ENCODE measurements at places on chromosomes 4 and X.

GRCh38 chrX:41397219-41397618 lies 49.9 kb upstream of the NYX start:
- no peak for DNase-seq

DNA sequence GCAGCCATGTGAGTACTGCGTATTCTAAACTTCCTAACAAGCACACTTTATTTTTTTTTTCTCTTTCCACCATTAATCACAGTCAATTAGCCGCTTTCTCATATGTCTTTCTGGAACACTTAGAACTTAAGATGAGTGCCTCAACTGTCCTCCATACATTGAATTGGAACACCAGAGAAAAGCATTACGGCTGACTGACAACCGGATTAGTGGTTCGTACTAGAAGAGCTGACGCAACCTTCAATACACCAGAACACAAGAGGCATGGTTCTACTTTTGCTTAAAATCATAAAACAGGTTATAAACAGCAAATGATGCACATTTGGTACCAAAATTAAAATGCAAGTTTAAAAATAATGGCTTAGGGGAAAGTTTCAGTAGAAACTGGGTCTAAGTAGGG lies 3.3 kb downstream of the TMEM47 start:
- DNase-seq: no peak

DNA sequence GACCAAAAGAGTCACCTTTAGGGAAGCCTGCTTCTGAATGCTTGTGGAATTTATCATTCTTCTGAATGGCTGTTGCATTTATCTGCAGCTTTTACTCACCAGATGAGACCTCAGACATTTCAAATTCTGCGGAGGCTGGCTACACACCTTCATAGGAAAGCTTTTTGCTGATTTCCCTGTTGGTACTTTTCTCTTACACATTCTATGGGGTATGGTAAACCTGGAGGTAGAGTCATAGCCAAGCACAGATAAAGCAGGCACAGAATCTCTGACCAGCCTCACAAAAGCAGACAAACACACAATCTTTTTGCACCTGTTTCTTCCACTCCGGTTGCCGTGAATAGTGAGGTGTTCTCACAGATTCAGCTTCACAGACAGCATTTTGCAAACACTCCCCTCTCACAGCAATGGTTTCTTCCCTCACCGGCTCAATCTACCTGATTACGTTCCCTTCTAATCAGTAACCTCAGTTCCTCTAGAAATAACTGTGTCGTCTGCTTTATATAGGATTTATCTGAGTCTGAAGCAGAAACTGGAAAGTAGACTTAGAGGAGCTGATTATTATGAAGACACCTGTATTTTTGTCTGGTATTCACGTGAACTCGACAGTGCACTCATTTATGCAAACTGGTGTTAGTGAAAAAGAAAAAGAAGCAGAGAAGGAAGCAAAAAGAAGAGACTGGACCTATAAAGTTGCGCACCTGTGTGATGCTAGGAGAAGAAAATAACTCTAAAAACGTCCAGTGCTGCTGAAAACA lies 83.1 kb downstream of the DMD start:
- DNase-seq: no peak

GRCh38 chr4:172648471-172648870 lies 520.1 kb upstream of the GALNT7 start:
- DNase-seq: no peak

DNA sequence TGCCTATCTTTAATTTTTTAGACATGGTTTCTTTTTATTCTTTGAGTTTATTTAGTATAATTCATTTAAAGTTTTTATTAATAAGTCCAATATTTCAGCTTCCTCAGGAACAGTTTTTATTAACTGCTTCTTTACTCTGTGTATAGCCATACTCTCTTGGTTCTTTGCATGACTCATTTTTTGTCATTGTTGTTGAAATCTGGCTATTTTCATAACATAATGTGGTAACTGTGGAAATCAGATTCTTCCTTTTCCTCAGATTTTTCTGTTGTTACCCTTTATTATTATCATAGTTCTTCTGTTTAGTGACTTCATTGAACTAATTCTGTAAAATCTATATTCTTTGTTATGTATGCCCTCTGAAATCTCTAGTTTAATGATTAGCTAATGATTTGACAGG lies 124.9 kb upstream of the CYSLTR1 start:
- DNase-seq: no peak

GRCh38 chr4:89101256-89102161 lies 9.8 kb upstream of the TIGD2 start:
- DNase-seq: no peak

GRCh38 chrX:145393702-145394235 lies 146.5 kb downstream of the SPANXN1 start:
- no peak for DNase-seq

GRCh38 chr4:71066737-71067716 lies 73.6 kb downstream of the DCK start:
- DNase-seq: peak; percentile 1

- DNase-seq: peak; percentile 41
Observed at GRCh38 chr4:76067652-76068286, 6.7 kb upstream of the ART3 start.

GRCh38 chrX:112457788-112458187 lies 221.9 kb downstream of the LHFPL1 start:
- no peak for DNase-seq

DNA sequence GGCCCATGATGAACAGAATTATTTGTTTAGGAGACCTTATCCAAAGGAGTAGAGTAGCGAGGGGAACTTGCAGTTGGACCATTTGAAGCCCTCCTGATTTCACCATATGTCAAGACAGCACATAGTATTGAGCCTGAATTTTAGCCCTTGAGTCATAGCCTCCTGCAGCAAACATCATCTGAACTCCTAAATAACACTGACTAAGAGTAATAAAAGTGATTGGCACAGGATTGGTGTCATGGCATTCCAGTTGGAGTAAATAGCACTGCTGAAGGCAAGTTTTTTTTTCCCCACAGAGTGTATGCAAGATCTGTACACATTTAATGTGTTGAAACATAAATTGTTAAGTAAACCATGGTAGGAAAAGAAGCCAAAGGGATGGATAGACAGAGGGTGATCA lies 89.0 kb downstream of the COMMD8 start:
- no peak for DNase-seq

DNA sequence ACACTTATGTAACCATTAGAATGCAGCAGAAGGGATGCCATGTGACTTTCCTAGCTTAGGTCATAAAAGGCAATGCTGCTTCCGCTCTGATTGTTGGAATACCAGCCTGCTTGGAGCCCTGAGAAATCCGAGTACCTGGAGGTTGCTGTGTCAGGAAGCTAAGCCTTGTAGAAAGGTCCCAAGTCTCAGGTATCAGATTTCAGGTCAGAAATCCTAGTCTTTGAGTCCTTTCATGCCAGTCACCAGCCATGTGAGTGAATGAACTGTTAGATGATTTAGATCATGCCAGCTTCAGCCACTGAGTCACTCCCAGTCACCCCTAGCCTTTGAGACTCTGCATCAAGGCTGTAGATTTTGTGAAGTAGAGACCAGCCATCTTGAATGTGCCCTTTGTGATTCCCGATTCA lies 23.5 kb downstream of the RAP1GDS1 start:
- no peak for DNase-seq

DNA sequence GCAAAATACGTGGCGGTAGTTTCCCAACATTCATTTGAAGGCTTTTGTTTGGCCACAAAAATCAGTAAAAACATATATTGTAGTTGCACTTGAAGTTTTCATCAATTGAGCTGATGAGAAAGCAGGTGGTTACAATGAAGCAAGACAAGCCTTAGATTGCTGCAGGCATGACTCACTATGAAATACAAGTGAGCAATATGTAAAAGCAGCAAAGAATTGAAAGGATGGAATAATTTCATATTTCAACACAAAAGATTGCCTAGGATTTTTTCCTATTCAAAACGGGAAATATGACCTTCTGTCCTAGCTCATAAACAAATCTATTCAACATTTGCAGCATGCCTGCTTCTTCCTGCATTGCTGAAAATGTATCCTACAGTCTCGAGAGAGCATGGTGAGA lies 190.9 kb upstream of the BANK1 start:
- DNase-seq: no peak

- no peak for DNase-seq
Observed at GRCh38 chrX:106585478-106585877, 26.3 kb upstream of the RADX start.

DNA sequence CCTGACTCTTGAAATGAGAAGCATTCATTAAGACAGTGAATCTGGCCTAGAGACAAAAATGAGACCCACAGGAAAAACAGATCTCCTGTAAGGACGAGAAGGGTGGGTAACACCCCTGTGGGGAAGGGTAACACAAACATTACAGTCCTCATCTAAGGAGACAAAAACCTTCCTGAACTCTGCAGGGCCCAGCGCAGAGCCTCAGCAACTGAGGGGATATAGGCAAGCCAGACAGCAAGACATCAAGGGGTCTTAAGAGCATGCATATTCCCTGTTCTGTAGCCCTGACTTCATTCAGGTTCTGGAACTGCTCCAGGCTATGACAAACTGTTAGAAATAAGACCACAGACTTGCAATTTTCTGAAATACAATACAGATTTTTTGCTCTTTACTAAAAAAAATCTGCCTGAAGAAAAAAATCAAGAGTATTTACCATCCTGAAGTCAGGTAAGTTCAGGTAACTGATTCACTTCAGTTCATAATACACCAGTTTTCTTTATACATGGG lies 15.5 kb downstream of the COX18 start:
- no peak for DNase-seq

- DNase-seq: no peak
Observed at GRCh38 chrX:54248309-54248708, 65.3 kb upstream of the FAM120C start.

DNA sequence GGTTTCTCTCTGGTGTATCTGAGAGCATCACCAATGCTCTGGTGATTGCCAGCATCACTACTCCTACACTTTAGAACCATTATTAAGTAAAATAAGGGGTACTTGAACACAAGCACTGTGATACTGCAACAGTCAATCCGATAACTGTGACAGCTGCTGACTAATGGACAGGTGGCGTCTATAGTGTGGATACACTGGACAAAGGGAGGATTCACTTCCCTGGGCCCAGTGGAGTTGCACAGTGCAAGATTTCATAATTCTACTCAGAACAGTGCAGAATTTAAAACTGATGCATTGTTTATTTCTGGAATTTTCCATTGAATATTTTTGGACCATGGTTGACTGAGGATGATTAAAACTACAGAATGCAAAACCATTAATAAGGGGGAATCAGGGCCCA lies 97.8 kb downstream of the SHROOM3 start:
- DNase-seq: no peak

- no peak for DNase-seq
Observed at GRCh38 chr4:148300877-148301276, 141.3 kb downstream of the NR3C2 start.

- no peak for DNase-seq
Observed at GRCh38 chr4:180680305-180680704, 1562.9 kb upstream of the TENM3 start.

DNA sequence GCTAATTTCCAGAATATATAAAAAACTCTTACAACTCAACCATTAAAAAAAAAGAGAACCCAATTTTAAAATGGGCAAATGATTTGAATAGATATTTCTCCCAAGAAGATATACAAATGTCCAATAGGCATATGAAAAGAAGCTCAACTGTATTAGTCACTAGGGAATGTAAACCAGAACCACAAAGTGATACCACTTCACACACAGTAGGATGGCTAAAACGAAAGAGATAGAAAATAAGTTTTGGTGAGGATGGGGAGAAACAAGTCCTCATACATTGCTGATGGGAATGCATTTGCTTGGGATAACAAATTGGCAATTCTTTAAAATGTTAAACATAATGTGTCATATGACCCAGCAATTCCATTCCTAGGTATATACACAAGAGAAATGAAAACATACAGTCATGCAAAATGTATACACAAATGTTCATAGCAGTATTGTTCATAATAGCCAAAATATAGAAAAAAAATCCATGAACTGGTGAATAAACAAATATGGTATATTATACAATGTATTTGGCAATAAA lies 5.7 kb downstream of the TCEAL3 start:
- DNase-seq: no peak

- no peak for DNase-seq
Observed at GRCh38 chr4:26858035-26858918, 2.4 kb upstream of the STIM2 start.

DNA sequence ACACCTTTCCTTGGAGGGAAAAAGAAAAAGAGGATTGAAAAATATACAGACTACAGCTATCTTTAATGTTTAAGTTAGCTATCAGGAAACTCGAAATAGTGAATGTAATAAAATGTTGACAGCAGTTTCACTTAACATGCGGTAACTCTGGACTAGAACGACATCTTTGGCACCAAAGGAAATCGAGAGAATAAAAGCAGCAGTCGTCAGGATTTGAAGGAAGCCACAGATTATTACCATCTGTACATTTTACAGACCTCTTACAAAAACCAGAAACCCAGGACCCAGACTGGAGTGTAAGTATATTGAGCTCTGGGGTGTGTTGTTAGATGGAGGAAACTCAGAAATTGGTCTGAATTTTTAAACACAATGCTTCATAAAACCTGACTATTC lies 51.6 kb upstream of the STOX2 start:
- no peak for DNase-seq

GRCh38 chr4:174763454-174764104 lies 65.5 kb downstream of the GLRA3 start:
- DNase-seq: no peak

GRCh38 chr4:137283737-137284136 lies 248.6 kb downstream of the PCDH18 start:
- DNase-seq: no peak

DNA sequence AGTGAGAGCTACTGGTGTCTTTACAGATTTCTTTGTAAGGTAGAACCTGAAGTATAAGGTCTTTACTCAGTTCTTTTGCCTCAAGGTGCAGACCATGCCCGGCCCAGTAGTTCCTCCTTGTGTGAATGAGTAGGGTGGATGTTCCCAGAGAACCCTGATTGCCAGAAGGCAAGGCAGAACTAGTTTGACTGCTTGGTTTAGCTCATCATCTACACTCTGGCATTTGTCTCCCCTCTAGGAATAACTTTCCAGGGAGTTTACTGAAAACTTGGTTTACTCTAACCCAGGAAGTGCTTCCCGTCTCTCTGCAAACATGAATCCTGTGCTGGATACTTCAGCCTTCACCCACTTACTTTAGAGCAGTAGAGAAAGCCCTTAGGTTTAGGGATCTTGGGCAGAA lies 29.1 kb downstream of the MCUB start:
- no peak for DNase-seq

DNA sequence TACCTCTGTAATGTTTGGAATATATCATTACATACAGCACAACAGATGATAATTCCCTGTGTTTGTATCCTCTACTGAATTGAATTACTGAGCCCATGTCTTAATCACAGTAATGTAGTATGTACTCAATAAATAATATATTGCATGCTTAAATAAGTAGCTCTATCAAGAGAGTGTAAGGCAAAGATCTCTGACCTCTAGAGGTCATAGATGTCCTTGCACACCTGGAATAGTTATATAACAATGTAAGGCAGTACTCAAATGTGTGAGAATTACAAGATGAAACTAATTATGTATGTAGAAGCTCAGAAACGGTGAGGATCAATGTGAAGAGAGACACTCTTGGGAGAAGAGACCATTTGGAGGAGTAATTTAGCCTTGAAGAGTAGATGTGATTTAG lies 14.3 kb upstream of the GCNA start:
- DNase-seq: no peak
